Activated T-helper 9 cell treated with anti-CD3 and anti-CD28 coated beads, Interleukin-2, amount 50 U/mL, for 16 hours (primary cell): ENCODE measurements at places on chromosomes 2 and 18.

DNA sequence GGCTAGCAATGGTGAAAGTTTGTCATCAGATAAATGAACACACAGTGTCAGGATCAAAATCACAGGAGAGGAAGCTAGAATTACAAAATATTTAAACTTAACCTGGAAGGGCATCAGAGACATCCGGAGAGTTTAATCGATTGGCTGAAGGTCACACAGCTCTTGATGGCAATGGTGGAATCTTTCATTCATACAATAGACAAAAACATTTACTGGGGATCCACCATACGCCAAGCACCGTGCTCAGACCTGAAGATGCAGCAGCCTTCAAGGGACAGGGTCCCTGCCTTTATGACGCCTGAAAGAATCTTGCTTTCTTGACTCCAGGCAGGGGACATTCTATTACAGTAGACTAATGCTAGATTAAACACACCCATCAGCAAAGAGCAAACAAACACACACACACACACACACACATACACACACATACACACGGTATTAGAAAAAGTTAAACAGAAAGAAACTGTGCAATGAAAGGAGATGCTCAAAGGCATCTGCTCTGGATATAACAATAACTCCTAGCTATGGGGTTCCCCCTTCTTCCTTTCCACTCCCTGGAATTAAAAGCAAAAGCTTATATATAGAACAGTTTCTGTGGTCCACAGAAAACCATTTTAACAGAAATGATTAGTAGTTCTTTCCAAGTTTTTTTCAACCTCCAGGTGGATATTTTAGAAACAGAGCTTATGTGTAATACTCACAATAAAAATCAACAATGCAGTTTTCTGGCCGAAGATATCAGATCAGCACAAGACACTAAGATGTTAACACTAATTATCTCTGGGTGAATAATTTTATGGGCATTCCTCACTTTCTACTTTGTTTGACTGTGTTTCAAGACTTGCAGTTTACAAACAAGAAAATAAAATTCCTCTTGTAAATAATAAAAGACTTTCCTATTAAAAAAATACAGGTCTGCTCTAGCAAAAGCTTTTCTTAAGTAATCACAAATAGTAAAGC is 151.7 kb downstream of the ANKRD44 start:
- no peak for DNase-seq

- DNase-seq = no peak
Measured at GRCh38 chr2:192004188-192004963, 157.5 kb upstream of the CAVIN2 start.

DNA sequence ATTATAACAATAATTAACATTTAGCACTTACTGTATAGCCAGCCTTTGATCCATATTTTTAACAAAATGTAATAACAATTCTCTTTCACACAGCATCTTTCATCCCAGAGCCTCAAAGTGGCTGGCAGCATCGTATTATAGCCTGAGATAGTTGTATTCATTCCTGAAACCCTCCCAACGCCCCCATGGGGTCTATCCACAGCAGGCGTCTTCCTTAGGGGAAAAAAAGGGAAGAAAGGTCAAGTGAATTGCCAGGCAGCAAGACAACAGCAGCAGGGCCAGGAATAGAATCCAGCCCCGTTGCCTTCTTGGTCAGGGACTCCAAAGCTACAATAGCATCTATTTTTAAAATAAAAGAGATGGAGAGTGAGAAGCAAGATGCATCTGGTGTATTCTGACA is 424.4 kb upstream of the ID2 start:
- DNase-seq = no peak

DNA sequence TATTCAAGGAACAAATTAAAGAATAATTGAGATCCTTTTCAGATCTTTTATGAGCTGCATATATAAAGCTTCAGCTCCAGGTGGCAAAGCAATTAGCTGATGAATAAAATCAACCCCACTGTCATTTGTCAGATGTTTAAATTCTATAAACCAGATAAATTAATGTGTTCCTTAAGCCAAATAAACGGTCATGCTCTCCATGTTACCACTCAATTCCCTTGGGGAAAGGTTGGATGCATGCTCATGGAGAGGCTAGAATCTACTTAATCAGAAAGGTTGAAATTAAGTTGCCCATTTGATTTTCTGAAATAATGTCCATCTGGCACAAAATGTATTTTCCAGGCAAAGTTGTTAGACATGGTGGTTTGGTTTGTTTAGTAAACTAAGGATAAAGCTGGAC is 282.5 kb upstream of the SPRED2 start:
- DNase-seq = no peak

DNA sequence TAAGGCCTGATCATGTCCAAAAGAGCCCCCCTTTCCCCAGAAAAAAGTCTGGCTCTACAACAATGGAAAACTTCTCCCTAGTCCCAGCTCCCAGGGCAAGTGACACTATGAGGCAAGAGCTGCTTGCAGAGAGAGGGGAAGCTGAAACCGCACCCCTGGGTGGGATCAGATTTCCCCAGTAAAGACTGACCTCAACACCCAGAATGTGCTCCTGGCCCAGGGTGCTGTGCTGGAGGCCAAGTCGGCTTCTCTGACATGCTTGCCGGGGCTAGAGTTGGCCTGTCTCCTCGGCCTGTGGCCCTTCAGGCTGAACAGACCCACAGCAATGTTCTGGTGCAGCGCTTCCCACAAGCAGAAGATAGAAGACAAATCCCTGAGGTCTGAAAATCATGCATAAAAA is 18.4 kb upstream of the ST8SIA3 start:
- no peak for DNase-seq

DNA sequence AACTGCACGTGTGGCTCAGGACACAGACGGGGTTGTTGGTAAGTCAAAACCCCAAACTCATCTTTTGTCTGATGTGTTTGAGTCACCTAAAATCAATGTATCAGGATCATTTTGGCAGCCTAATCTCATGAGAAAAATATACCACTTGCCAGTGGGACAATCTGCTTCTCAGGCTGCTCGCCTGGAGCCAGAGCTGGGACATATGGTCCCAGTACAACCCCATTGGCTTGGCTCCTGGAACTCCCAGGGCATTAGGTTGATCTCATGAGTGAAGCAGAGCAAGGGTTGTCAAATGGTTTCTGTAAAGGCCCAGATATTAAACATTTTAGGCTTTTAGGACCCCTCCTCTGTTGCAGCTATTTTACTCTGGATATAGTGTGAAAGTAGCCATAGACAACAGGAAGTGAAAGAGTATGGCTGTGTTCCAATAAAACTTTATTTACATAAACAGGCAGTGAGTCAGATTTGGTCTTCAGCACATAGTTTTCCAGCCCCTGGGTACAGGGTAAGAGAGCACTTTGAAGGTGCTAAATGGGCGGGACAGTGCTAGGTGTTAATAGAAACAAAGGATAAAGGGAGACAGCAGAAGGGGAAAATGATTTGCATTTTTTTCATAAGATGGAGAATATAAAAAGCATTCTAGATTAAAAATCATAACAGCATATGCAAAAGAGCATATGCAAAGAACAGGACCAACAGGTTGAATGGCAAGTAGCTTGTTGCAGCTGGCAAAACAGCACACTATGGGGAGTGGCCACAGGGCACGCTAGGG is 290.8 kb downstream of the KCNS3 start:
- no peak for DNase-seq

DNA sequence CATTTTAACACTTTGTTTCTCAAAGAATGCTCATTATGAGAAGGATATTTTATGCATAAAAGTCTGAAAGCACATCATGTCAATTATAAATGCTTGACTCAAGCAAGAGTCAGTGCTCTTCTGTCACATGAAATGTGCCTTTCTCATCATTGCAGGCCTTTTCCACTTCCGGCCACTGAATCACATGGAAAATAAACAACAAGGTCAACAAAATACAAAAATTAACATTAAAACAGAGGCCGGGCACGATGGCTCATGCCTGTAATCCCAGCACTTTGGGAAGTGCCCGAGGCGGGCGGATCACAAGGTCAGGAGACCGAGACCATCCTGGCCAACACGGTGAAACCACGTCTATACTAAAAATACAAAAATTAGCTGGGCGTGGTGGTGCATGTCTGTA is 480.6 kb downstream of the SPAG16 start:
- no peak for DNase-seq

DNA sequence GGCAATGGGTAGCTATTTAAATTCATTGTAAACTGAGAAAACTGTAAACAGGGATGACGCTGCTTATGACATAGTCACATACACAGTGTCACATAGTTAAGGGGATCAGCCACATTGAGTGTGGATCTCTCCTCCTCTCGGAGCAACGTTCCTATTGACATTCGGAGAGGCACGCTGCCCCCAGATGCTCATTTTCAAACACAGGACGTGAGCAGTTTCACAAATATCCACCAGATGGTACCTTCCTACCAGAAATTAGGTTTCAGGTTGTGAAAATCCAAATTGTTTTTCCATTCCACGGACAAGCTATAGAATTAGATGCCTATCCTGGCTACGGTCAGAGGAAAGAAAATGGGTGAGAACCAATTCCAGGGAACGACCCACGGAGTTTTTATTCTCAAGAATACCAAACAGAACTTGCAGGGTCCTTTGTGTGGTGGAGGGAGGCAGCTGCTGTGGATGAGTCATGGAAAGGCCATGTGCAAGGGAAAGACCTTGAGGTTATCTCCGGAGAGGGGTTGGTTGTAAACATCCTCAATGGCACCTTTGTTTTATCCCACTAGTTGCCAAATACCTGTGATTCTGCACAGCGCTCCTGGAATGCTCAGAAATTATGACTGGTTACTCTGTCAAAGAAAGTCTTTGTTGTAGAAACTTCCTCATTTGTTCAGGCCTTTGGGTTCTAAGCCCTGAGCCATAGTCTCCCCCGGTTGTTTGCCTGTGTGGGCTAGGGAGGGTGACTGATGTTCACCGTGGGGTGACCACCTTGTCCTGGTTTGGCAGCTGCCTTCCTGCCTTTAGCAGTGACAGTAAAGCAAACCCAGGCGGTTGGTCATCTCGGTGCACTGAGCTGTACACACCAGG is 88.0 kb downstream of the ACTR3 start:
- no peak for DNase-seq

DNA sequence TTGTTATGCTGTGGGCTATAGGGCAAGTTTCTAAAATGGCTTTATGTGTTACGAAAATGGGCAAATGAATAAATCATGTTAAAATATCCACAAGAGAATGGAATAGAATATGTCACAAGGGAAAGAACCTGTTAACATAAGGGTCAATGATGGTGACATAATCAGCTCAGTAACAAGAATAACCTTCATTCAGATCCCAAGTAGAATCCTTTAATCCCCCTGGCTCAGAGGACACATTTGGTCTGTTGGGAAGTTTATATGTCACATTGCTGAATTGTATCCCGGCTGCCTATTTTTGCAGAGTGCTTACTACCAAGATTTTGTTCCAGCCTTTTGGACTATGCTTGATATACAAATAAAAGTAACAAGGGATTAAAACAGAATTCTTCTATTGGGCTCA is 13.1 kb upstream of the LGALSL start:
- no peak for DNase-seq

DNA sequence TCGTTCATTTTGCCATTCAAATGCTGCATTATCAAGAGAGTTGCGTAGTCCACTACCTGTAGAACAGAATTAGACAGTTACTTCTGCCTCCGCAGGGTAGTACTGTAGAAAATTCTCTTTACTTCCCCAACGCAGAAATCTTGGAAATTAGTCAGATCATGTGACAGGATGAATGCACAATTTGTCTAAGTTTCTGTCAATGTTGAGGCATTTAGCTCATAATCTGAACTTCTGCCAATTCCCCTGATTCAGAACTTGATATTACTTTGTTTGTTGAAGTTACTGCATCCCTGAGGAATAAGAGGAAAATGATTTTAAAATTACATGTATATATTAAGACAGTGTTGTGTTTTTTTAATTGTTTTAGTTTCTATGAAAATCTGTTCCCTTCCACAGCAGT is 83.4 kb downstream of the TTC27 start:
- no peak for DNase-seq

DNA sequence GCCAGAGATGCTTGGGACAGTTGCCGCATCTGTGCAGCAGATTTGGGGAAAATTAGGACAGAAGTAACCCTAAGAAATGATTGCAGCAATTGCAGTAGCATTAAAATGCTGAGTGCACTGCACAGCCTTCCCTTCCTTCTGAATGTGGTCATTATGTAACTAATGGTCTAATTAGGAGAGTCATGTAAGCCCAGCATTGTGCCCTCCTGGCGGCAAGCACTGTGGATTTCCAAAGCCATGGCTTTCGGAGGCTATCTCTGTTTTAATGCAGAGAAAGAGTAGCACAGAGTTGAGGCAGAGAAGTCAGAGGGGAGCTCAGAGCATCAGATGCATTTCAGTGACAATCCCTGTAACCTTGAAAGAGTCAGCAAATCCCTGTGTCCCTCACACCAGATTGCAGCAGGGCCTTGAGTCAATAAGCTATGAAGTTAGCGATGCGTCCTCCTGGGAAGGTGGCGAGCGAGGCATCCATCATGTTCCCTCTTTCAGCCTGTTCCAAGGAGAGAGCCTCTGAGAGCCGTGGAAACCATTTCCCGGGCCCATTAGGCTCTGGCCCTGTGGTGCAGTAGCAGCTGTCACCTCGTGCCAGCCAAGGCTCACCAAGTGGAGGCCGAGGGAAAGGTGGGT is 307.2 kb downstream of the FBXO15 start:
- no peak for DNase-seq

DNA sequence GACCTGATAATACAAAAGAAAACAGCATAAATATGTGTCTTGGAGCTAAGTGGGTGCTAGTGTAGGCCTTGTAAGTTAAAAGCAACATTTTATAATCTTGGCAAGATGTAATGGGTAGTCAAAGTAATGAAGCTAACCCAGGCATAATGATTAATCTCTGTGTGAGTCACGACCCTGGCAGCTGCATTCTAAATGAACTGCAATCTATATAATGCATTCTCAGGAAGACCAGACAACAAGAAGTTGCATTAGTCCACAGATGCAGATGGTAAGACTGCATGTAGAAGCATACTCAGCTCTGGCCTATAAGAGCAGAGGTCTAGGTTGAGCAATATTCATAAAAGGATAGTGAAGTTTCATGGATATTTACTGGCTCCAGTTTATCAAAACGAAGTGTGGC is 85.6 kb upstream of the ETAA1 start:
- no peak for DNase-seq

DNA sequence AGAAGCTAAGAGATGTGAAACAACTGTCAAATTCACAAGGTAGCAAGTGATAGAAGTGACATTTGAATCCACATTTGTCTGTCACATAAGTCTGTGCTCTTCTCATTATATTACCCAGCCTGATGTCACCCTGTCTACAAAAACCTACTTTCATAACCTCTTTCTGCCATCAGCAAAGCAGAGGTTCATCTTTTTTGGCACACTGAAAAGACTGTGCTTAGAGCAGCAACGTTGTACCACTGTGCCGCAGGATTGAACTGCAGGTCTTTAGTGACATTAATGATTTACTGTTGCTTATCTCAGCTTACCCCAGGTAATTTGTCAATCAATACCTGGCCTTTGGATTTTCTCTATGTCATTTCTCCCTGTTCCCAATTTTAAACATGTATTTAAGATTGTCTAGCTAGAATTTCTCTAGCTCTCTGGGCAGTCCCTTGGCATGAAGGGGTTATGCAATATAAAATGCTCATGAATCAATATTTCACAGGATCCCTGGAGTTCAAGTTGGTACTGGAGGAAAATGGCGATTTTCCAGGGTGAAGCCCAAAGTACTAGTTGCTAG is 31.4 kb upstream of the TDRD15 start:
- no peak for DNase-seq

GRCh38 chr18:12014521-12015415 is 33.5 kb downstream of the IMPA2 start:
- DNase-seq = no peak

GRCh38 chr2:233492078-233492477 is 74.5 kb downstream of the USP40 start:
- no peak for DNase-seq
